Activated naive CD4-positive, alpha-beta T cell treated with anti-CD3 and anti-CD28 coated beads for 36 hours (primary cell): ENCODE measurements at places on chromosomes 11 and 22. TPM values are rescaled to one million over a fixed set of nuclear protein-coding genes. Genes with fewer than 3 reads are reported as not detected.

The C22orf42 gene
- total RNA-seq: not detected

- H3K27ac ChIP-seq: peak overlapping the region; percentile 94
- H3K27me3 ChIP-seq: no peaks in the 10 kb centered on the region
- peak overlapping the region; percentile 89 for H3K4me3 ChIP-seq
- H3K4me1 ChIP-seq: peaks cover 34% of the 10 kb centered on the region
- peaks cover 6% of the 10 kb centered on the region for H3K36me3 ChIP-seq
- DNase-seq: peak; percentile 61
Observed at GRCh38 chr11:1310772-1311468, 1.5 kb upstream of the TOLLIP start.

GRCh38 chr22:45096256-45096907 lies 67.3 kb upstream of the NUP50 start:
- H3K27ac ChIP-seq: no peak overlapping the region
- no peaks in the 10 kb centered on the region for H3K4me1 ChIP-seq
- H3K36me3 ChIP-seq: no peaks in the 10 kb centered on the region
- peaks cover 8% of the 10 kb centered on the region for H3K27me3 ChIP-seq

The RAC2 gene
- total RNA-seq: 759 TPM

The MSANTD4 gene
- total RNA-seq: 12.0 TPM

GRCh38 chr11:116882386-116882785 lies 45.0 kb upstream of the APOA1 start:
- H3K4me1 ChIP-seq: peaks cover 23% of the 10 kb centered on the region
- peaks cover 3% of the 10 kb centered on the region for H3K36me3 ChIP-seq
- H3K27me3 ChIP-seq: no peaks in the 10 kb centered on the region
- H3K4me3 ChIP-seq: no peak overlapping the region

- H3K27me3 ChIP-seq: no peaks in the 10 kb centered on the region
- peak; percentile 45 for DNase-seq
- no peaks in the 10 kb centered on the region for H3K36me3 ChIP-seq
- peaks cover 18% of the 10 kb centered on the region for H3K4me1 ChIP-seq
- no peak overlapping the region for H3K27ac ChIP-seq
Observed at GRCh38 chr22:25623310-25623734, 58.8 kb downstream of the GRK3 start.

GRCh38 chr11:26953770-26954392 lies 40.0 kb upstream of the FIBIN start:
- H3K27me3 ChIP-seq: no peaks in the 10 kb centered on the region
- H3K4me3 ChIP-seq: no peak overlapping the region
- H3K27ac ChIP-seq: no peak overlapping the region
- no peaks in the 10 kb centered on the region for H3K4me1 ChIP-seq
- H3K36me3 ChIP-seq: no peaks in the 10 kb centered on the region
- no peak for DNase-seq
